ENCODE measurements at places on chromosomes 11 and 22. TPM values are rescaled to one million over a fixed set of nuclear protein-coding genes. Genes with fewer than 3 reads are reported as not detected.
A peak's percentile ranks its signal among the peaks of the same experiment; 100 is the strongest.

DNA sequence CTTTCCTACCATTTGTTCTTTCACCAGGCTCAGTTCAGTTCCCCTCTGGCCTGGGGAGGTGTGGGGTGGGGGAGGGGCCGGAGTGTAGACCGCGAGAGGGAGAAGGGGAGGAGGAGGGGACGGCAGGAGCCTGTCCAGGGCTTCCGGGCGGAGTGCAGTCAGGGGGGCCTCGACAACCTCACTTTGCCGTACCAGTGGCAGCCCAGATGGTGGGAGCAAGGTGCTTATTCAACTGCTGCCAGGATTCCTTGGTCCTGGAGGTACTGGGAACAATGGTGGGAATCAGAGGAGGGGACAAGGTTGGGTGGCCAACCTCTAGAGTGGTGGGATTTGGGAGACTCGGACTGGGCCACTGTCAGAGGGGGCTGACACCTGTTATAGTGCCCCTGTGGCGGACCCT, 1.2 kb downstream of the BACE1 start:
- H3K27me3 ChIP-seq = no peaks in the 10 kb centered on the region
- no peak for DNase-seq
- no peak overlapping the region for H3K4me3 ChIP-seq
- no peak overlapping the region for H3K27ac ChIP-seq
- H3K36me3 ChIP-seq = no peaks in the 10 kb centered on the region

GRCh38 chr11:111557425-111558111, 17.0 kb downstream of the LAYN start:
- H3K27ac ChIP-seq = no peak overlapping the region

The OVOL1 gene
- not detected for total RNA-seq

GRCh38 chr22:32050678-32051515, 7.8 kb downstream of the SLC5A1 start:
- H3K4me3 ChIP-seq = no peak overlapping the region
- no peaks in the 10 kb centered on the region for H3K36me3 ChIP-seq
- H3K27ac ChIP-seq = no peak overlapping the region
- no peaks in the 10 kb centered on the region for H3K27me3 ChIP-seq
- DNase-seq = no peak

The OR5D18 gene
- total RNA-seq = not detected

DNA sequence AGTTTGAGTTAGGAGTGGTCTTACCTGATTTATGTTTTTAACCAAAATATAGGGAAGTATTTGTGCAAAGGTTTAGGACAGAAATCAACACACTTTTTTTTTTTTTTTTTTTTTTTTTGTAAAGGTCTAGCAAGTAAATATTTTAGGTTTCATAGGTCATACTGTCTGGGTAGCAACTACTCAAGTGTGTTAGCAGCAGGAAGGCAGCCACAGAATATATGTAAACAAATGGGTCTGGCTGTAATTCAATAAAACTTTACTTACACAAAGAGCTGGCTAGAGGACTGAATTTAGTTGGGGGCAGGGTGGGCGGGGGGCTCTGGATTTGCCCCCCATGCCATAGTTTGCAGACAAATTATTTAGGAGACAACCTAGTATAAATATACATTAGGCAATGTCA, 510.4 kb downstream of the NELL1 start:
- no peaks in the 10 kb centered on the region for H3K36me3 ChIP-seq
- H3K4me3 ChIP-seq = no peak overlapping the region
- no peaks in the 10 kb centered on the region for H3K27me3 ChIP-seq
- H3K4me1 ChIP-seq = no peaks in the 10 kb centered on the region

The CCDC88B gene
- total RNA-seq = 34.9 TPM

- no peaks in the 10 kb centered on the region for H3K4me1 ChIP-seq
- DNase-seq = no peak
- H3K36me3 ChIP-seq = no peaks in the 10 kb centered on the region
- H3K27me3 ChIP-seq = no peaks in the 10 kb centered on the region
- no peak overlapping the region for H3K27ac ChIP-seq
Observed at GRCh38 chr11:94401773-94402265, 600 bp upstream of the GPR83 start.

- H3K4me1 ChIP-seq = peaks cover 6% of the 10 kb centered on the region
- DNase-seq = no peak
- no peak overlapping the region for H3K27ac ChIP-seq
- H3K4me3 ChIP-seq = no peak overlapping the region
- H3K36me3 ChIP-seq = no peaks in the 10 kb centered on the region
Observed at GRCh38 chr22:36445158-36445668, 36.2 kb downstream of the TXN2 start.

DNA sequence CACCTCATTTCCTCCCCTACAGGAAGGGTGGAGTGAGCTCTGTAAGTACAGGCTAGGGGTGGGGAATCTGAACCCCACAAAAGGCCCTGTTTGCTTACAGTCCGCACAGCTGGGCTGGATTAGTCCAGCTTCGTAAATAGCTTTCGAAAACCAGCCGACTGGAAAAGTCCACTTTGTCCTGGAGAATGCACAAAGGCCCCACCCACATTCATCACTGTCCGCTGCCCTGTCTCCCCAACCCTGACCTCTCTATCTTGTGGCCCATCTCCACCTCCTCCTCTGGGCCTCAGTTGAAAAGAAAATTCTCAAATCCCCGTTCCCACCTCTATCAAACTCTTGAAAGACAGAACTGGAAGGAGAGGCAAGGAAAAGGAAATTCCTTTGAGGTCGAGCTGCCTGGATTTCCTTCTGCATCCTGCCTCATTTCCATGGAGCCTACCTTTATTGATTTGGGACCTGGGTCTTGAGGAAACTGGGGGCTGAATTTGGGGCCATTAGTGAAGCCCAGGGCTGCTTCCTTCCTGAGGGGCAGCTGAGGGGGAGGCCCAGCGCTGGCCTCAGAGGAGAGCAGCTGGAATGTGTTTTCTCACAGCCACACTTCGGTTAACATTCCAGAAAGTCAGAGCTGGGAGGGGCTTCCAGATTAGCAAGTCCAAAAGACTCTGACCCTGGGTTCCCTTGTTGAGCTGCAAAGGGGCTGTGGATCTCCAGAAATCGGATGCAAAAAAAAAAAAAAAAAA, 147.6 kb downstream of the FBXO7 start:
- no peaks in the 10 kb centered on the region for H3K27me3 ChIP-seq
- H3K4me1 ChIP-seq = no peaks in the 10 kb centered on the region
- DNase-seq = no peak

- DNase-seq = no peak
- no peaks in the 10 kb centered on the region for H3K27me3 ChIP-seq
Observed at GRCh38 chr11:16844268-16844771, 105.9 kb downstream of the C11orf58 start.

The PPM1F gene
- total RNA-seq = 21.1 TPM

The MPPED2 gene
- total RNA-seq = not detected

DNA sequence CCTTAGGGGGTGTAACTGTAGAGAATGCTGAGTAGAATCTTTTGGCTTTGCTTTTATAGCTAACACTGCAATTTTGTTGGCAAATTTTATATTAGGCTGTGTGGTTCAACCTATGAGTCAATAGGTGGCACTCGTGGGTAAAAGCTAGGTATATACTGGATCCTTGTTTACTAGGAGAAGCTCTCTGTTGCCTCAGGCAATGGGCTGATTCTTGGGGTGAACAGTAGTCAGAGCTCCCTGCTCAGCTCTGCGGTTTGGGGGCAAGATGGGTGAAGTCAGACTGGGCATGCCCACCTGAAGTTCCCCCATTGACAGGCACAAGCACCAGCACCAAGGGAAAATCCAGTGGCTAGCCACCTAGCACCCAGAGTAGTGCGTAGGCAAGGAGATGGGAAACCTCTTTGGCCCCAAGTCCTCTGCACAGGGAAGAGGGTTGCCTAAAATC, 238.7 kb downstream of the FAM181B start:
- no peak overlapping the region for H3K4me3 ChIP-seq
- no peak overlapping the region for H3K27ac ChIP-seq
- no peaks in the 10 kb centered on the region for H3K4me1 ChIP-seq
- H3K36me3 ChIP-seq = no peaks in the 10 kb centered on the region
- DNase-seq = peak; percentile 70

DNA sequence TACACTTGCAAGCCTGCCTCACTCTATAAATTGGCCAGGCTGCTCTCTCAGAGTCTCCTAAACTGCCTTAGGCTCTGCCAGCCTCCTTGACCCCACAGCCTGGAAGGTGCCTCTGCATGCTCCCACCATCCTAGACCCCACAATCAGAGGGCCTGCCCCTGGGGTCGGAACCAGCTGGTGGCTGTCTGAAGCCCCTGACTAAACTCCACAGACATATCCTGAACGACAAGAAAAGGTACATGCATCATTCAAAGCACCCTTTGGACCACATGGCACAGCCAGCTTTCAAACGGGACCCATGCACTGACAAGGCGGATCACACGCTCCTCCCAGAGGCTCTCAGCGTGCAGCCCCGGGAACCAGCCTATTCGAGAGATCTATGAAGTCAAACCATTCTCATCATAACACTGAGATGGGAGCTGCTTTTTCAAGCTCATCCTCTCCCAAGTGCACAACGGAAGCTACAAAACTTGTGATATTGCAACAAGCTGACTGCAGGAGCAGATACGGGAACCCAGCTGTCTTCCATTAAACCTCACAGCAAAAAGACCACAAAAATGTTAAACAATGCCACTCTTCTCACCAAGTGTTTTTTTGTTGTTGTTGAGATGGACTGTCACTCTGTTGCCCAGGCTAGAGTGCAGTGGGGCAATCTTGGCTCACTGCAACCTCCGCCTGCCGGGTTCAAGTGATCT, 8.1 kb downstream of the SHANK2 start:
- DNase-seq = no peak
- no peak overlapping the region for H3K4me3 ChIP-seq
- H3K27ac ChIP-seq = no peak overlapping the region
- no peaks in the 10 kb centered on the region for H3K4me1 ChIP-seq
- H3K36me3 ChIP-seq = no peaks in the 10 kb centered on the region
- no peaks in the 10 kb centered on the region for H3K27me3 ChIP-seq

The SCN4B gene
- not detected for total RNA-seq

DNA sequence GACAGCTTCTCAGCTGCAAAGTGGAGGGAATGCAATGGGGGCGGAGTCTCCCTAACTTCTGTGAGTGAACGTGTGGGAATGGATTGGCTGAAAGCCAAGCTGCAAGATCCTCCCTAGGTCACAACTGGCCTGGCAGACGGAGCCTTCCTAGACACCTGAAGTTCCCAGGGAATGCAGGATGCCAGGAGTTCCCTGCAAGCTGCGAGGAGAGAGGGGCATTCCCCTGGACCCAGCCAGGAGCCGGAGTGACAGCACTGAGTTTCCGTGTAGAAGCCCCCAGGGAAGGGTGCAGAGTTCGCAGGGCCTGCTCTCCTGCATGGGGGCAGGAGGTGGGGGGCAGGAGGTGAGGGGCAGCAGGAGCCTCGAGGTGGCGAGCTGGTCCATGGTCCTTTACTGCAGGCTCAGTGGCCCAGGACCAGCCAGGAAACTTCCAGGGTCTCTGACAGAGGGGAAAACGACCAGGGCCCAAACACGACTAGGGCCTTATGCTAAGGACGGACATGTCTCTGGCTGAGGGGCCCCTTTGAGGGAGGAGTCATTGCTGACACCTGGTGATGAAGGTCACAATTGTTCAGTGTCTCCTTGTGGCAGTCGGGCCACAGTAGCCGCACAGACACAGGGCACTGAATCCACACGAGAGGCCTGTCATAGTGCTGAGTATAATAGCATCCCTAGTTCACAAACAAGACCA, 141.4 kb downstream of the FBXO7 start:
- no peaks in the 10 kb centered on the region for H3K27me3 ChIP-seq
- H3K4me1 ChIP-seq = no peaks in the 10 kb centered on the region
- no peaks in the 10 kb centered on the region for H3K36me3 ChIP-seq

- H3K27ac ChIP-seq = no peak overlapping the region
- no peak overlapping the region for H3K4me3 ChIP-seq
- no peak for DNase-seq
- H3K27me3 ChIP-seq = no peaks in the 10 kb centered on the region
- H3K4me1 ChIP-seq = no peaks in the 10 kb centered on the region
Observed at GRCh38 chr11:31932879-31933278, 121.8 kb upstream of the PAX6 start.

DNA sequence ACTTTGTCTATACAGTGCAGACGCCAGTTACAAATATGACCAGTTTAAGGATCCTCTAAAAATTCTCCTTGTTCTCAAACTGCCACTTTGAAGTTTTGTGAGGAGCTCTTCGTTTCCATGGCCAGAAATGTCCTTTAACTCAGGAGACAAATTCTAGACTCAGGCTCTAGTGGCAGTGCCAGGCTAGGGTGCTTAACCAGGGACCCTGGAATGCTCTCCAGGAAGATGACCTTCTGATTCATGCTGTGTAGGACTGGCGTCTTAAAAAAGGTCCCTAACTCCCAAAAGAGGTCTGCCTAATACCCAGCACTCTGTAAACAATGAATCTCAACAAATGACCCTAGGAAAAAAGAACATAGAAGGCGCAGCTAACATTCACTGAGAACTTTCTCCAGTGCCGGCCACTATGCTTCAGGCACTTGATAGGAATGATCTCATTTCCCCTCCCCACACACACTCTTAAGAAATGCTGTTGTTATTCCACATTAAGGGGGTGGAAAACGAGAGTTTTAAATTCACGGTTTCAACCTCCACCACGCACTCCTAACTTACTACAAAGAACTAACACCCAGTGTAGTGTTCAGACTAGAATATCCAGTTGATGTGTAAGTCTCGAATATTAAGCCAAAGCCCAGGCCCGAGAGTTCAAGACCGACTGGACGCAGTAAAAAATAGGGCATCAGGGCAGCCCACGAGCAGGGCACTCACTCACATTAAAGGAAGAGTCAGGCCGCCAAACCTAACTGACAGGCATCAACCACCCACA, 747 bp downstream of the NXF1 start:
- peak overlapping the region; percentile 95 for H3K4me3 ChIP-seq
- peaks cover 33% of the 10 kb centered on the region for H3K4me1 ChIP-seq
- no peak overlapping the region for H3K27ac ChIP-seq
- H3K36me3 ChIP-seq = peaks cover 23% of the 10 kb centered on the region
- DNase-seq = no peak
- no peaks in the 10 kb centered on the region for H3K27me3 ChIP-seq

- DNase-seq = no peak
- H3K4me3 ChIP-seq = no peak overlapping the region
- no peaks in the 10 kb centered on the region for H3K4me1 ChIP-seq
- no peaks in the 10 kb centered on the region for H3K27me3 ChIP-seq
Observed at GRCh38 chr11:15711311-15711710, 596.6 kb downstream of the INSC start.

DNA sequence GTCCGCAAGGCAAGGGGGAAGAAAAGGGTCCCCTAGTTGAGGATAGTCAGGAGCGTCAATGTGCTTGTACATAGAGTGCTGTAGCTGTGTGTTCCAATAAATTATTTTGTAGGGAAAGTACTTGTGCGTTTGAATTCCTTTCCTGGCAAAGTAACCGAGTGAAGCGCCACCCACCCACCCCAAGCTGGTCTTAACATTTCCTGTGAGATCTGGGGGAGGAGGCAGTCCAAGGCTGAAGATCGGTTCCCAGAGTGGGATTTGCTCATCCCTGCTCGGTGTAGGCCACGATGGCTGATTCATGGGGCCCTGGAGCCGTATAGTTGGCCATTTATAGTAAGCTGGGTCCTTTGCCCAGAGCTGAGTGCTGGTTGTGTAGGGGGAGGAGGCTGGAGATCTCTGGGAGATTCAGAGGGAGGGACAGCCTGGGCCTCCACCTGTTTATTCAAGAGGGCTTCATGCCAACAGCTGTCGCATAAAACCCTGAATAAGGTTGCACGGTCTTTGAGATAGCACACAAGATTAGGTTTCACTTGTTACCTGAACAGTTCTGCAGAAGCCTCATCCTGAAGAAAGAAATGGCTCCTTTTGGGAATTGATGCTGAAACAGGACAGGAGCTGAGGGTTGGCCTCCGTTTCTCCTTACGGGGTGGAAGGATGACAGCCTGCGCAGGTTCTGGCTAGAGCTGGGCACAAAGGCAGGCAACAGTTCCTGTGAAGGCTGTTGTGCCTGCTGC, 2.4 kb downstream of the ATF4 start:
- H3K27me3 ChIP-seq = no peaks in the 10 kb centered on the region
- H3K4me3 ChIP-seq = peak overlapping the region; percentile 92
- H3K4me1 ChIP-seq = peaks cover 70% of the 10 kb centered on the region
- H3K27ac ChIP-seq = peak overlapping the region; percentile 92

Data from Karpas-422 (cell line).